ENCODE measurements at places on chromosomes 5 and 9.
A peak's percentile ranks its signal among the peaks of the same experiment; 100 is the strongest.

DNA sequence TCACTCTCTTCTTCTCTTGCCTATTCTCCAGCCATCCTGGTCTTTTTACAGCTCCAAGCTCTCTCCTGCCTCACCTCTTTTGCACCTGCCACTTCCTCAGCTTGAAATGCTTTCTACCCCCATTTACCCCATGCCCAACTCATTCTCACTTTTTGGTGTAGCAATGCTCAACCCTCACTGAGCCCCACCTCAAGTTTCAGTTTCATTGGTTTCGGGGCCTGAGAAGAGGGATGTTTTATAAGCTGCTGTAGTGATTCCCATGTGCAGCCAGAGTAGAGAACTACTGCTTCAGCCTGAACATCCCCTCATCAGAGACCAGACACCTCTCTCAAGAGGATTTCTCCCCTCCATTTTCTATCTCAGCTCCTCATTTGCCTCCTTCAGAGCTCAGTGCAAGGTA, 45.2 kb upstream of the FYB1 start:
- DNase-seq: no peak

DNA sequence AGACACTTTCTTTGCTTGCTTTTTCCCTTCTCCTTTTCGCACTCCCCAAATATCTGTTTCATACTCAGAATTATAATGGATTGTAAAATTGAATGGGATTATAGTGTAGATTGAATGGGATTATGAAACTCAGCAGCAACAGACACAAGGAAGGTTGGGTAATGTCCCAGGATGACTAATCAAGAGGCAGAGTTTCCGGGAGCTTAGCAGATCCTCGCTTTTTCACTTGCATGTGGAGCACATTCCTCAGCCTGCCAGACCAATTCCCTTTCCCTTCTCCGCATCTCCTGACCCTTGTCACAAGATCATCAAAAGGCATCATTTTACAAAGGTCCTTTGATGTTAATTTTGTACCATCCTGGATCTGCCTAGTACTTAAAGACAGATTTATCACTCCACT, 55.1 kb upstream of the SLC1A1 start:
- DNase-seq: no peak

- DNase-seq: no peak
Measured at GRCh38 chr9:5321058-5321457, 16.5 kb upstream of the RLN2 start.

DNA sequence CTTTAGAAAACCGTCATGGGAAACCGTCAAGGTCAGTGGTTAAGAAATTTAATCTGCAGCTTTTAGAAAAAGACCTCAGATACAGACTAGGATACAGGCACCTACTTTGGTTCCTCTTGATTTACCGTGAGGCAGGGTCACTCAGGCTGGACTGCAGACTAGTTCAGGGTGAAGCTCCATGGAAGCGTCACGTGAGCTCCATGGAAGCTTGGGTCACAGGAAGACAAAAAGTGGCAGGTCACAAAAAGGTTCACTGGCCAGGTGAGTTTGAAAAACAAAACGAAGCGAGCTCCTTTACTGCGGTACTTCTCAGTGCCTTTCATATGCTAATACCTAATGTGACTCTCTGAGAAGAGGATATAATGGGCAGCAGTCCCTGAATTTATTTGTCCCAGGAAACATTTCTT, 43.0 kb downstream of the PRRC2B start:
- no peak for DNase-seq

GRCh38 chr9:79477955-79478771, 93.6 kb upstream of the TLE4 start:
- DNase-seq: peak; percentile 32

DNA sequence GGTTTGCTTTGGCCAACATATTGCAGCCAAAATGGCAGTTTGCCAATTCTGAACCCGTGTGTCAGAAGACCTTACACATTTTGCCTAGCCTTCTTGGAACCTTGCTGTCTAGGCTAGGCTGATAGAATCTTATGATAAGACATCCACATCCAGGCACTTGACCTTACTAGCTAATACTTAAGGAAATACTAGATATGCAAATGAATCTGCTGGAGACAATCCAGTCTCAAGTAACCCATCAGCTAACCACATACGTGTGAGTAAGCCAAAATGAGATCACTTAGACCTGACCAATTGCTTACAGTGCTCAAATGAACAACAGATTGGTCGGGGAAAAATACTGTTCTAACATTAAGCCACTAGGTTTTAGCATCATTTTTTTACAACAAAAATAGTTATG, 1504.6 kb upstream of the CDH9 start:
- no peak for DNase-seq

DNA sequence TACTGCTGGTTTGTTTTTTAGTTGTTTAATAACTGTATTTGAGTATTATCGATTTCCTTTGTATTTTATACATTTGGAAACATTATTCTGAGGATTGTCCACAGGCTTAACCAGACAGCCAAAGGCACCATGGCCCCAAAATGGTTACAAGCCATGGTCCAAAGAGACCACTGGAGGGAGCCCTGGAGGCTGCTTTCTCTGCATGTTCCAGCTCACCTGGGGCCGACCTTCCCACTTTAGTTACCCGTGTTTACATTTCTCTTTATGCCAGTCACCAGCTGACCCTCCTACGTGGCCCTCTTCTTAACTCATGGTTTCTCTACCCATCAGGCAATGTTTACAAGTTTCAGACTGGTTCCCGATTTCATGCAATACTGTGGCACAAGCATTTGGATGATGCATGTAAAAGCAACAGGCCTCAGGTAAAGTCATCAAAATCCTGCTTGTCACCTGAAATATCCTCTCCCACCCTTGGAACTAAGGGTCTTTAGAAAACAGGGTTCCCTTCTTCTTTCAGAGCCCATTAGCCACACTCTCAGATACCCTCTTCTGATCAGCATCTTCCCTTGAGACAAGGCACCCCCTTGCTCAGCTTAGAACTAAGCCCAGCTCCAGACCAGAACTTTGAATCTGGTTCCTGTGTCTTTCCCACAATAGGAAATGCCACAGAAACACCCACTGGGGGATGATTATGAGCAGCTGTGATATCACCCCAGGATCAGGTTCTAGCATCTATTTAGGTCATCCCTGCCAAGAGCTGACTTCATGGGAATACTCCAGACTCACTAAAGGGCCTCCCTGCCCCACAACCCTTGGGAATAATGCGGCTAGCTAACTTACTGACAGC, 49.9 kb upstream of the GARNL3 start:
- peak; percentile 80 for DNase-seq

DNA sequence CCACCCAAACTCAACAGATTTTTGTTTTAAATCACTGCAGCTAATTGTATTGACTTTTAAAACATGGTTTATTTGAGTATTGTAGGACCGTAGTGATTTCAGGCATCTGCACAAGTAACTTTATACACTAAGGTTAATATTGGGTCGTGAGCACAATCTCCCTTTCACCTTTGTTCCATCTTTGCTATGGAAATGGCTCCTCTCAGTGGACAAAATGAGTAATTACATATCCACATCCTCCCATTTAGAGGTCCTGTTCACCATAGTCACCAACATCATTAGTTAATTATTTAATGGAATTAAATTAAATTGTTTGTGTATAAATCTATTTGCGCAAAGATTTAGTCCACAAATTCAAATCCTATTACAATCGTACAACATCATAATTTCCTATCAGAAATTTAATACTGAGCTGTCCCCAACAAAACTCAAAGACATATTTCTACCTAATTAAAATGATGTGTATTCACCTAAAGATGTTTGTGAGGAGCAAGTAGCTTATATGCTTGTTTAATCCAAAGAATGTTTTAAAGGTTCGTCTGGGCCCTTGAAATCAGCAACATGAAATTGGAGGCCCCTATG, 173.0 kb upstream of the DAPK1 start:
- no peak for DNase-seq

DNA sequence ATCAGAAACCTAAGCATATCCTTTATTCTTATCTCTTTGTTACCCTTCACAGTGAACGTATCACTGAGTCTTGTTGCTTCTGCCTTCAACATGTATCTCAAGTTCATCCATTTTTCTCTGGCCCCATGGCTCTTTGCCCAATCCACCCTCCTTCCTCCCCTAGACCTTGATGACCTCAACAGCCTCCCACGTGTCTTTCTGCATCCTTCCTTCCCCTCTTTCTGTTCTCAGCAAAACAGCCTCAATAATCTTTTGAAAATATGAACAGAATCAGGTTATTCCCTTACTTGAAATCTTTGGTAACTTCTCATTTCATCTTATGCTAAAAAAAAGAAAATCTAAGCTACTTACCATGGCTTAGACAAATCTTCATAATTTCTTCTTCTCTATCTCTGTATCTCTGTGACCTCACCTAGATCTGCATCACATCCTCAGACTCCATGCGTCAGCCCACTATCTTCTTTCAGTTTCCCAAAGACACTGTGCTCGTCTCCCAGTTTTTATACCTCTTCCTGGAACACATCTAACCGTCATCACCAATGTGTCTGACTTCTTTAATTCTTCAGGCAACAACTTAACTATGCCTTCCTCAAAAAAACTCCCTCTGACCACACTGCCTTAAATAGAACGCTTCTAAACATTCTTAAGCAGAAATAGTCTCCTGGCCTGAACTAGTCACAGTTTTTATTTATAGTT, 208.0 kb downstream of the PARP8 start:
- no peak for DNase-seq

DNA sequence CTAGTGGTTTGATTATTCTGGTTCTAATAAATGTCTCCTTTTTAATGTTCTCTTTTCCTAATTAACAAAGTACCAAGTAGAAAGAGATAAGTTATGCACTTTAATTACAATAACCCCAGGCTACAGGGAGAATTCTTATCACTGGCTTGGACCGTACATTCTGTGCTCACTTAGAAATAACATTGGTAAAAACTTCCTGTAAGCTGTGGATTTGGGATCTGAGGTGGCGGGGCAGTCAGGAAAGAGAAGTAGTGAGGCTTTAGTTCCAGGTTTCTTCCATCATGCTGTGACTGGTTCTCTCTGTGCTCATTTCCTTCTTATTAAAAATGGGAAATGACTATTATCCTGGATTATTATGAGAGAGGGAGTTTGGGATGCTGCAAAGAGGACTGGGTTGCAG, 142.0 kb downstream of the EGFLAM start:
- DNase-seq: no peak

DNA sequence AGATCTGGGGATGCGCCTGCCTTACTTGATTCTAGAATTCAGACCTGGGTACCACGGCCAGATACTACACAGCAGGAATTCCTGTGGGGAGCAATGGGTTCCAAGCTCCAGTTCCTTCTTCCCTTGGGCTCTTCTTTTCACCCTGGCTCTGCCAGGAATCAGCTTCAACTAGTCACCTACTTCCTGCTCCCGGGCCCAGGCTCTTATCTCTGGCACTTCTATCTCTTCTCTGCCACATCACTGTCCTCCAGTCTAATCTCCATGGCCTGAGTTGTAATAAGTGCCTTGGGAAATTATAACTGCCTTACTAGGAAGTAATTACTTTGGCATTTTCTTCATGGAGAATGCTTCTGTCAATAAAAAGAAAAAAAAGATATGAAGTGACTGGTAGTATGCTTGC, 26.2 kb upstream of the SERINC5 start:
- DNase-seq: no peak

DNA sequence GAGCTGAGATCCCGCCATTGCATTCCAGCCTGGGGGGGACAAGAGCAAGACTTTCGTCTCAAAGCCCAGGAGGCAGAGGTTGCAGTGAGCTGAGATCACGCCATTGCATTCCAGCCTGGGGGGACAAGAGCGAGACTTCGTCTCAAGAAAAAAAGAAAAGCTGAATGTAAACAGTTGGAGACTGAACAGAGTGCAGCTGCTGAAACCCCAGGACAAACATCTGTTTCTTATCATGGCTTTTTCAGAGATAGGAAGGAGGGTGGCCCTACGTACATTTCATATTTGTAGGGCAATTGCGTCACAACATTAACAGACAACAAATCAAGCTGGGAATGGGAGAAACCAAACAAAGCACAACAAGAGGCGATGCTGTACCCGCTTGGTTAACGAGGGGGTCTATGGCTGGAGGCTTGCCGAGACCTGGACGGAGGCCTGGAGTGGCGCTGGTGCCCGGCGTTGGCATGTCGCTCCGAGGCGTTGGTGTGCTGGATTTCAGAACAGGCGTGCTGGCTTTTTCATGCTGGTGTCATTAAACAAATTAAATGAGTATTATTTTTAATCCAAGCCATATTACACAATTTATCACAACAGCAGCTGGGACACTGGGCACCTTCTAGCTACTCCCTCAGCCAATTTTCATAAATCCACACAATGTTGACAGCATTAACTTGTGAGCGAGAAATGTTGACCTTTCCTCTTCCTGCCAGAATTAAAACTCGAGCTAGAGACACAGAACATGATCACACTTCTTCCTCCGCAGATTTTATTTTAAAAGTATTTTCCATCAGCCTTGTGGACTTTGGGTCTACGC, 76.1 kb downstream of the TLE1 start:
- DNase-seq: no peak

- no peak for DNase-seq
Measured at GRCh38 chr9:84224246-84224645, 116.3 kb downstream of the SLC28A3 start.

DNA sequence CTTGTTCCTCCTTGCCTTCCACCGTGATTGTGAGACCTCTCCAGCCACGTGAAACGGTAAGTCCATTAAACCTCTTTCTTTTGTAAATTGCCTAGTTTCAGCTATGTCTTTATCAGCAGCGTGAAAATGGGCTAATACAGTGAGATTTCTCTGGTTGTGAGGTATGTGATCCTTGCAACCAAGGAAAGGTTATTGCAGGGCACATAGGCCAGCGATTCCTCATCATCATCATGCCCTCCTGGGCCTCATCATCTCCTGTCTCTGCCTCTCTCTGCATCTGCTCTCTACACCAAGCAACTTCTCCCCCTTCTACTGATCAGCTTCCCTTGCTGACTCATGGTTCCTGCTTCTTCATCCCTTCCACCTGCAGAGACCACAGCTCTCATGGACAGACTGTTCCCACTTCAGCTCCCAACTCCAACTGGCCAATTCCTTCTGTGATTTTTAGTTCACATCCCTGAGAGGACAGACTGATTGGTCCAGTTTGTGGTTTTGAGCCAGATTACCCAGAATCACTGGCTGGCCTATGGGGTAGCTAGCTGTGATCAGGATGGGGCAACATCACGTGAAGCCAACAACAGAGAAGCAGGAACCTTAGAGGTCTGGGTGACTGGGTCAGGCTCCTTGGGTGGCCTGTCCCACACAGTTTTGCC, 53.1 kb downstream of the LIX1 start:
- no peak for DNase-seq

DNA sequence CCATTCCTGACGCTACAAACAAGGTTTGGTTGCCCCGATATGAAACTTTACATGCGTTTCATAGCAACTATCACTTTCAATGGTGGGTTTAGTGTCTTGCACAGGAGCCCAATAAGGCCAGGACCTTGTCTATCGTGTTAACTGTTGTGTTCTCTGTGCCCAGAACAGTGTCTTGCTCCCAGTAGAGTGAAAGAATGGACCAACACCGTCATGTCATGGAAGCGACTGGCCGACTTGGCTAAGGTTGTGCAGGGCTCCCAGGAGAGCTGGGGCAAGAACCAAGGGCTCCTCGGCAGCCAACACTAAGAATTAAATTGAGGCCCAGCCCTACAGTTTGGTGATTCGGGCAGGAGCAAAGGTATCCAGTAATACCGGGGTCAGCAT, 498 bp upstream of the ARHGEF37 start:
- DNase-seq: no peak
